ENCODE measurements at places on chromosomes 1 and 21. TPM values are rescaled to one million over a fixed set of nuclear protein-coding genes. Genes with fewer than 3 reads are reported as not detected.

DNA sequence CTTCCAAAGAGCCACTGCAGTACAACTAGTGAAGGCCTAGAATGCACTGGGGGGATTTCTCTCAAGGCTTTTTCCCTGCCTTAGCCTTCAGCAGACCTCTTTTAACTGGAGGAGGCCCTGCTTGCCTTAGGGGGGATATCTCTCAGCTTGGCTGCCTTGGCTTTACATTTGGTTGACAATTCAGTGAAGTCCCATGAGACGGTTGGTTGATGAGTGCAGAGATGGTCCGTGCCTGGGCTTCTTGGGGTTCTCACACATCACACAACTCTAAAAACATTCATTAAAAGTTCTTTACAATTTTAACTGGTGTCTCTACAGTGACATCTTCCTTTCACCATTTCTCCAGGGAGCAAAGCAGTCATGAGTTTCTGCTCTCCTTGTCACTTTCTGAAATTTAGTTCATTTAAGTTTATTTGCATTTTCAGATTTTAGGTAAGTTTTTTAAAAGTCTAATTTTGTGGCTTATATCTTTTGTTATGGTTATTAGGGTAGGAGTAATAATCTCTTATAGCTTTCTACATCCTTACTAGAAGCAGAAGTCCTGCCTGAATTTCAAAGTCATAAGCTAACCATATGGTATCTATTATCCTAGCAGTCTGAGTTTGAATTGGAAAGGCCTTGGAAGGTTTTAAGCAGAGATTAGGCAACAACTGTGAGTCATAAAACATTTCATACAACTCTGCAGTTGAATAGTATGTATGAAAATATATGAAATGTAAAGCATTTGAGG, 487.6 kb downstream of the DPYD start:
- H3K4me1 ChIP-seq = no peaks in the 10 kb centered on the region
- H3K27ac ChIP-seq = no peak overlapping the region
- no peaks in the 10 kb centered on the region for H3K27me3 ChIP-seq
- H3K36me3 ChIP-seq = no peaks in the 10 kb centered on the region
- no peak for DNase-seq

DNA sequence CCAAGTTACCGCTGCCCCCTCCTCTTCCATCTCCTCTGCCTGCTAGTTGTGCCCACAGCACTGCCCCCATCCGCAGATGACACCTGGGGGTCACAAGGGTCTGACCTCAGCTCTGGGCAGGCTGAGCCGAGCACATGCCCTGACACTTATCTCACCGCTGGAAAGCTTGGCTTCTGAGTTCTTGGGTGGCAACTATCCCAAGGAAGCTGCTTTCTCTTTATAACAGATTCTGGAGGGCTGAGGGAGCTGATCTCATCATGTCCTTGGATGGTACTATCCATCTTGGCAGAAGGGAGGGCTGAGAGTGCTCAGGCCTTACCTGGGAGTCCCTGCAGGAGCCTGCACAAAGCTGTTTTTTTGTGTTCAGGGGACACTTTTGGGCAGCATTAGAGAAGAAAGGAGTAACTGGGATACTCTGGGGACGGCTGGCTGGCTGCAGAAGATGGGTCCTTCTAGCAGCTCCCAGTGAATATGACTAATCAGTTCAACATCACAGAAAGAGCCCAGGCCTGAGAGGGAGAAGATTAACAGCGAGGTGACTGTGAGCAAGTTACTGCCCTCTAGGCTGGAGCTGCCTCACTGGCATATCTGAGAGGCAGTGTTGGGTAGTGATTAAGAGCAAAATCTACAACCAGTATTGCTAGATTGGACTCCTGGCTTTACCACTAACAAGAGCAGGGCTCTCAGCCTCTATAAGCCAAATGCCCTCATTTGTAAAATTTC, 71.6 kb downstream of the PLXNA2 start:
- no peaks in the 10 kb centered on the region for H3K27me3 ChIP-seq
- peaks cover 10% of the 10 kb centered on the region for H3K4me1 ChIP-seq
- H3K36me3 ChIP-seq = no peaks in the 10 kb centered on the region
- DNase-seq = no peak
- no peak overlapping the region for H3K27ac ChIP-seq

GRCh38 chr21:15397258-15397657, 332.5 kb upstream of the NRIP1 start:
- H3K4me3 ChIP-seq = no peak overlapping the region
- H3K27me3 ChIP-seq = no peaks in the 10 kb centered on the region
- H3K4me1 ChIP-seq = peaks cover 11% of the 10 kb centered on the region
- no peak overlapping the region for H3K27ac ChIP-seq

GRCh38 chr1:21855257-21856096, 43.4 kb downstream of the LDLRAD2 start:
- DNase-seq = peak; percentile 37
- no peaks in the 10 kb centered on the region for H3K36me3 ChIP-seq
- H3K4me1 ChIP-seq = no peaks in the 10 kb centered on the region
- no peak overlapping the region for H3K4me3 ChIP-seq
- no peak overlapping the region for H3K27ac ChIP-seq
- no peaks in the 10 kb centered on the region for H3K27me3 ChIP-seq

DNA sequence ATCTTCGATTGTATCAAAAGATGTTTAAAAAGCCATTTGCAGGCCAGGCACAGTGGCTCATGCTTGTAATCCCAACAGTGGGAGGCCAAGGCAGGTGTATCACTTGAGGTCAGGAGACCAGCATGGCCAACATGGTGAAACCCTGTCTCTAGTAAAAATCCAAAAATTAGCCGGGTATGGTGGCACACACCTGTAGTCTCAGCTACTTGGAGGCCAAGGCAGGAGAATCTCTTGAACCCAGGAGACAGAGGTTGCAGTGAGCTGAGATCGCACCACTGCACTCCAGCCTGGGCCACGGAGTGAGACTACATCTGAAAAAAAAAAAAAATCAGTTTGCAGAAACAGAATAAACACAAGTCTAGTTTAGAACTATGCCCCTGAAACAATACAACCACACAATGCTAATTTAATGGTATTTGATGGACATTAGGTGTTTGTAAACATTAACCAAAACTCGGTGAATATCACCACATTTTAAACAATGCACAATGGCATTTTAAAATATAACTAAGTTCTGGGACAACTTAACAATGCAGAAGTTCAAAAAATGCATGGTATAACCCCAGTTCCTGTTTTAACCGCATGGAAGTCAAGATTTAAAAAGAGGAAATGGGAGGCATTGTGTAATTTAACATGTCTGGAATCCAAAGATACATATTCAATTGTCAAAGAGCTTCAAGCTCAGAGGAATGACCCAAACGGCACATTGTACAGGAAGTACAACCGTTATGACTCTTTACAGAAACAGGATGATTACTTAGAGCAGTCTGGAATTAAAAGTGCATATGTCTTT, 7.1 kb upstream of the PTTG1IP start:
- no peaks in the 10 kb centered on the region for H3K36me3 ChIP-seq
- peaks cover 2% of the 10 kb centered on the region for H3K4me1 ChIP-seq

GRCh38 chr1:113876176-113876575, 4.7 kb upstream of the PTPN22 start:
- no peaks in the 10 kb centered on the region for H3K27me3 ChIP-seq
- H3K27ac ChIP-seq = no peak overlapping the region
- no peaks in the 10 kb centered on the region for H3K36me3 ChIP-seq

- H3K36me3 ChIP-seq = no peaks in the 10 kb centered on the region
- H3K27ac ChIP-seq = no peak overlapping the region
- DNase-seq = peak; percentile 86
- H3K27me3 ChIP-seq = no peaks in the 10 kb centered on the region
- no peaks in the 10 kb centered on the region for H3K4me1 ChIP-seq
Measured at GRCh38 chr1:157505481-157506272, 46.6 kb downstream of the FCRL5 start.

- H3K4me1 ChIP-seq = peaks cover 9% of the 10 kb centered on the region
- no peak overlapping the region for H3K4me3 ChIP-seq
- no peaks in the 10 kb centered on the region for H3K27me3 ChIP-seq
- no peak for DNase-seq
Measured at GRCh38 chr1:218496561-218496960, 151.4 kb downstream of the TGFB2 start.

DNA sequence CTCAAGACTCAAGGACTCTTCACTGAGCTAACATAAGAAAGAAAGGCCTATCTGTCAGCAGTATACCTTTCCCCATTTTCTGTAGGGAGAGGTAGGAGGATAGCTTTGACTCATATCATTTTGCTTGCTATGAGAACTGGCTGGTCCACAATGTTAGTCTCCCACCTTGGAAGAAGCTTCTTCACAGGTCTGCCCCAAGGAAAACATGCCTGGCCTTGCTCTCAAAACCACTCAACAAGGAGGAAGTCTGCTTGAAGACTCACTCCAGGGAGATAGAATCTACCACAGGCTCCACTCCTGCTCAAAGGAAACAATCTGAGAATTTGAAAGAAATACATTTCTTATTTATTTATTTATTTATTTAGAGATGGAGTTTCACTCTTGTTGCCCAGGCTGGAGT, 29.5 kb upstream of the LAMC1 start:
- DNase-seq = no peak
- no peak overlapping the region for H3K4me3 ChIP-seq
- H3K27ac ChIP-seq = no peak overlapping the region
- no peaks in the 10 kb centered on the region for H3K27me3 ChIP-seq
- H3K36me3 ChIP-seq = no peaks in the 10 kb centered on the region
- no peaks in the 10 kb centered on the region for H3K4me1 ChIP-seq

DNA sequence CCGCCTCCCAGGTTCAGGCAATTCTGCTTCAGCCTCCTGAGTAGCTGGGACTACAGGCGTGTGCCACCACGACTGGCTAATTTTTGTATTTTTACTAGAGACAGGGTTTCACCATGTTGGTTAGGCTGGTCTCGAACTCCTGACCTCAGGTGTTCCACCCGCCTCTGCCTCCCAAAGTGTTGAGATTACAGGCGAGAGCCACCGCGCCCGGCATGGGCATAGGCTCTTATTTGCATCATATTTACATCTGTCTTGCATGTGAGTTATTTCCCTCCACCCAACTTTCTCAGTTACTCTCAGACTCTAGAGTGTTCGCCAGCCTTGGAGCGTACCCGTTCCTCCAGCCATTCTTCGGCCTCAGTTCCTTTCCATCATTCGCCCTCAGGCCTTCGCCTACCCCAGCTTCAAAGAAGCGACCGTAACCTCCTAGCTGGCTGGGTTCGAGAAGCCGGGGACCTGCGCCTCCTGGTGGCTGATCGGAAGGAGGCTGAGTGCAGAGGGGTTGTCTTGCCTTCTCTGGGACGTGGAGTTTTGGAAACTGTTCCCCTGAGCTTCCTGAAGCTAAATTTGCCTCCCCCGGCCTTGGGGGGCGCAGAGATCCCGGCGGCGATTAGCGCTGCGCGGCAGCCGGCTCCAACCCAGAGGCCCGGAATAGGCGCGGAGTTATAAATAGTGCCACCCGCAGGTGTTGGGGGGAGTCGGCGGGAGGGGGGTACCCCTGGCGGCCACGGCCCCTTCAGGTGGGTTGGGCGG, 3.6 kb upstream of the ZBTB7B start:
- peaks cover 5% of the 10 kb centered on the region for H3K4me1 ChIP-seq
- H3K27ac ChIP-seq = 0 out of 2 replicates have a peak overlapping the region, but pooled peaks have one; percentile 26
- no peaks in the 10 kb centered on the region for H3K36me3 ChIP-seq
- H3K4me3 ChIP-seq = peak overlapping the region; percentile 90
- no peaks in the 10 kb centered on the region for H3K27me3 ChIP-seq

DNA sequence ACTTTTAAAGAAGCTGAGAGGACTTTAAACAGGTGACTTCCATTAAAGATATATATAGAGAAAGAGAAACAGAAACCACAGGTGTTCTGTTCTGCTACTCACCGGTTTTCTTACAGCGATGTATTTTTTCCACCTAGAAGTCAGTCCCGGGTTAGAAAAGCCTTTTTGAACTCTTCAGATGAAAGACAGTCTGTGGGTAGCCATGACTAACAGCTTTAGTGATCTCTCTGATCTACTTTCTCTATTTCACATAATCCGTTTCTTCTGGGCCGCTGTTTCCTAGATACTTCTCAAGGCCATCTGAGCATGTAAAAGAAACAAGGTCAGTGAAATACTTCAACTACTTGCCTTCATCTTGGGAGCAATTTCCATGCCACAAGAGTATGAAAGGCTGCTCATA, 25.1 kb downstream of the WDR64 start:
- H3K4me3 ChIP-seq = no peak overlapping the region
- no peaks in the 10 kb centered on the region for H3K4me1 ChIP-seq
- DNase-seq = no peak
- H3K27me3 ChIP-seq = no peaks in the 10 kb centered on the region

GRCh38 chr1:160436966-160437365, 36.6 kb downstream of the VANGL2 start:
- H3K27me3 ChIP-seq = no peaks in the 10 kb centered on the region
- no peaks in the 10 kb centered on the region for H3K4me1 ChIP-seq
- no peaks in the 10 kb centered on the region for H3K36me3 ChIP-seq
- H3K4me3 ChIP-seq = no peak overlapping the region
- no peak overlapping the region for H3K27ac ChIP-seq
- no peak for DNase-seq

- no peak for DNase-seq
- no peak overlapping the region for H3K27ac ChIP-seq
- no peak overlapping the region for H3K4me3 ChIP-seq
- H3K27me3 ChIP-seq = no peaks in the 10 kb centered on the region
Measured at GRCh38 chr1:29424266-29424665, 187.9 kb downstream of the PTPRU start.

Gene KRTAP11-1
- total RNA-seq = not detected

Gene ACTA1
- 8.8 TPM for total RNA-seq

Gene COL16A1
- total RNA-seq = 15.7 TPM

Gene AMIGO1
- 3.8 TPM for total RNA-seq

Gene TRIM63
- total RNA-seq = 0.17 TPM

Data from GM23338 (cell line).